Esophagus mucosa (tissue), 1 donor: ENCODE measurements at places on chromosomes 13 and 19. TPM values are rescaled to one million over a fixed set of nuclear protein-coding genes. Genes with fewer than 3 reads are reported as not detected.

Gene MEIS3
- total RNA-seq: 0.64 TPM

Gene ACP7
- 0.32 TPM for total RNA-seq

Gene ATP8A2
- total RNA-seq: not detected

Gene LILRA1
- 0.16 TPM for total RNA-seq

GRCh38 chr19:36986601-36987000 is 70.5 kb downstream of the ZNF568 start:
- ATAC-seq: no peak

DNA sequence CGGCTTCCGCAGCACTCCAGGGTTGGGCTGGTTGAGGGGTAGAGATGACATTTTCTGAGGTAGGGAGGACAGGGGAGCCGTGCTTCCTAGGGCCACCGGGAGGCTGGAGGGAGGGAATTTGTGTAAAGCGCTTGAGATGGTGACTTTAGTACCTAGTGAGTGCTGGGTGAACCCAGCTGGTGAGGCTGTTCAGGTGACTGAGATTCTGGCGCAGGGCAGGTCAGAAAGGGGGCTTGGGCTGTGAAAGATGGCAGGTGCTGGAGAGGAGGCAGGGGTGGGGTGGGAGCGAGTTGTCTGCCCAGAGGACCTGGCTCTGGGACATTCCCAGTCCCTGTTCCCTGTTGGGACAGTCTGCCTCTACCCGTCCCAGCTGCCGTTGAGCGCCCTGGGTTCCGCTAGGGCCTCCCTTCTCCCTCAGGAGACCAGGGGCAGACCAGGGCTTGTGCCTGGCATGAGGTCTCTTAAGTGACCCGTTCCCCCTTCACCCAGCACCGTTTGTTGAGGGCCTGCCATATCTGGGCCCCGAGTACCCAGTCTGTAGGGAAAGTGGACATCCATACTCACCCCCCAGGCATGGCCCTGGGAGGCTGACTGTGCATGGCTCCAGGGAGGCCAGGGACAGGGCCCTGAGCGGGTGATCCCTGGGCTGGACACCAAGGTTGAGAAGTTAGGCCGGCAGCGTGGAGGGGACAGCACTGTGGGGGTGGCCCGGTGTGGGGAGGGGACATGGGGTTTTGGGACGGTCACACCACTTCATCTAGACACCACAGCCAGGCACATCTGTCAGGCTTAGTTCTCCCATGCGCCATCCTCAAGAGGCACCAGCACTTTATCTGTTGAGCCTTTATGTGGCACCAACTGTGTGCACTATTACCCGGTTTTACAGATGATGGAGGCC is 5.0 kb downstream of the PTOV1 start:
- no peak for ATAC-seq

- ATAC-seq: no peak
Measured at GRCh38 chr19:4174895-4175668, 7.3 kb downstream of the SIRT6 start.

- no peak for ATAC-seq
Measured at GRCh38 chr13:112001571-112001970, 65.4 kb upstream of the SOX1 start.

- ATAC-seq: peak; percentile 6
Measured at GRCh38 chr19:38734176-38734425, 10.2 kb downstream of the CAPN12 start.

- peak; percentile 31 for ATAC-seq
Measured at GRCh38 chr13:37869756-37870488, at the start of gene TRPC4. Gene TRPC4, minus strand, starts transcription at chr13:37869772. Its CDS starts 86,439 bp downstream, at chr13:37783333.
